ENCODE measurements at places on chromosomes 4 and X.

- ATAC-seq = no peak
These were observed 50.5 kb upstream of the CBR4 start for GRCh38 chr4:169060391-169061091.

GRCh38 chr4:85142451-85142850, 176.0 kb upstream of the WDFY3 start:
- no peak for ATAC-seq

- ATAC-seq = no peak
These were observed 50.6 kb upstream of the GATB start for GRCh38 chr4:151811403-151811802.

DNA sequence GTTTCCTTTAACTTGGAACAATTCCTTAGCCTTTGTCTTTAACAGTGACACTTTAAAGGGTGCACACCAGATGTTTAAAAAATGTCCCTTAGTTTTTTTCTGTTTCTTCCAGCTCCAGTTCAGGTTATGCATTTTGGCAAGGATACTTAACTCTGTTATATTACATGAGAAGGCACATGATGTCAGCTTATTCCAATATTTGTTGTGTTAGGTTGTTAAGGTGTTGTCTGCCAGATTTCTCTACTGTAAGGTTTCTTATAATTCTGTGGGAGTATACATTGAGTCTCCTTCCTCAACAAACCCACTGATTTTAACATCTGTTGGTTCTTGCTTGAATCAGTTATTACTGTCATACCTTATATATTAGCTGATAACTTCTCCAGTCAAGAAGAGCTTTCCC, 33.3 kb downstream of the REST start:
- ATAC-seq = no peak

DNA sequence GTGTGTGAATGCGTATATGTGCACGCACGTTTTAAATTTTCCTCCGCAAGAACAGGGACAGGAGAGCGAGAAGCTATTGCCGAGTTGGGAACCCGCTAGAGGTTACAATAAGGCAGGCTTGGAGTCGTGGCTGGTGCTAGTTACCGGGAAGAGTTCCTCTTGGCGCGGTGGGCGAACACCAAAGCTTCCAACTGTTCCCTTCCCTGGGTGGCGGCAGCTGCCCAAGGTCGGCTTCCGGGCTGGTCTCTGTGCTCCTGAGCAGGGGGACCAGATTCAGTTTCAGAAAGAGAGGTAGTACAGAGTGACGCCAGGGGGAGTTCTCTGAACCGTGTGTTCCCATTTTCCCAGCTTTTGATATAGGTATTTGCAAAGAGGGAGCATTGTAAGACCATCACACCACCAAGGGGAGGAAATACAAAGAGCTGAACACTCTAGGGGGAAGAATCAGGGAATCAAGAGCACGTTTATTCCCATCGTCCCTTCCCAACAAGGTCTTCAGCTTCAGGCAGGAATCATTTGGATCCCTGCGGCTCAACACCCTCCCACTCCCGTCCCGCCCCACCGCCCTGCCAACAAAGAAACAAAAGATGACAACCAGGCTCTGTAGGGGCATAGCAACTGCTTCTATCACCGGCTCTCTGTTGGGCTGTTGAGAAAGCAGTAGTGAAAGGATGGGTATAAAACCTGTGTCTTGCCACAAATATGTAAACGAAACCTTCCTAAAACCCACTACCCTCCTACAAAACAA, 113.6 kb upstream of the TEX13C start:
- ATAC-seq = no peak

- no peak for ATAC-seq
These were observed 271.2 kb upstream of the SMIM31 start for GRCh38 chr4:164482758-164483157.

DNA sequence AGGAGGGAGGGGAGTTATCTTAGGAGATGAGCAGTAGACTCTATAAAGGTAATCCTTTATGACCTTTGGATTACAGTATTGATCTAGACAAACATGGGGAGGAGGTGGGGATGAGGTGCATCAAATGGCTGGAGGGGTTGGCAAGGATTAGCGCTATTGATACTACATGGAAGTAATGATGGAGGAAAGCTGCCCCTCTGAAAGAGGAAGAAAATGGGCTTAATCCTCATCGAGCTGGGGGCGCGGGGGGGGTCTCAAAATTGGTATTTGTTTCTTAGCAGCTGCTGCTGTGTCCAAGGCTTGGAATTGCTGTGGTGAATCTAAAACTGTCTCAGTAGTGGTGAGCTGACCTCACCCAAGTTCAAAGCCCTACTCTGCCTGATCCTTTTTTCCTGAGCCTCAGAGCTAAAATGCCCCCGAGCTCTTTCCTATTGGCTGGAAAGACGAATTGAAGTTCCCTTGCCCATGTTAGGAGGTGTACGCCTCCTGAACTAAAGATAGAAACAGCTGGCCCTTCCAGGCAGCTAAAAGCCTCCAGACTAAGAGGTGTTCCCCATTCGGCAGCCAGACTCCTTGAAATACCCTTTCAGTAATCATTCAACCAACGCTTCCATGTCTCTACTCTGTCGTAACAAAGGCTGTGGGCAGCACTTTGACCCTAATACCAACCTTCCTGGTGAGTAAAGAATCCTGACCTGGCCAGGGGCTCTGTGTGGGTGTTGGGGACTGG, at the start of gene ITGB1BP2:
ITGB1BP2 (plus strand) TSS at position 556 of the 730 bp plus-strand sequence; CDS start at position 613, 57 bp downstream.
- ATAC-seq = no peak

Measured in activated CD4-positive, CD25-positive, alpha-beta regulatory T cell treated with anti-CD3 and anti-CD28 coated beads, Interleukin-2, amount 50 U/mL, for 24 hours (primary cell).